ENCODE measurements at places on chromosomes 1 and 21.

GRCh38 chr1:101101360-101101759 is 75.8 kb upstream of the DPH5 start:
- no peak for DNase-seq

GRCh38 chr1:157202331-157202730 is 64.1 kb upstream of the ETV3 start:
- no peak for DNase-seq

- DNase-seq, result no peak
These were observed 19.0 kb downstream of the CFAP74 start for GRCh38 chr1:1984560-1985070.

GRCh38 chr1:25809283-25809926 is 9.4 kb downstream of the SELENON start:
- DNase-seq, result no peak

DNA sequence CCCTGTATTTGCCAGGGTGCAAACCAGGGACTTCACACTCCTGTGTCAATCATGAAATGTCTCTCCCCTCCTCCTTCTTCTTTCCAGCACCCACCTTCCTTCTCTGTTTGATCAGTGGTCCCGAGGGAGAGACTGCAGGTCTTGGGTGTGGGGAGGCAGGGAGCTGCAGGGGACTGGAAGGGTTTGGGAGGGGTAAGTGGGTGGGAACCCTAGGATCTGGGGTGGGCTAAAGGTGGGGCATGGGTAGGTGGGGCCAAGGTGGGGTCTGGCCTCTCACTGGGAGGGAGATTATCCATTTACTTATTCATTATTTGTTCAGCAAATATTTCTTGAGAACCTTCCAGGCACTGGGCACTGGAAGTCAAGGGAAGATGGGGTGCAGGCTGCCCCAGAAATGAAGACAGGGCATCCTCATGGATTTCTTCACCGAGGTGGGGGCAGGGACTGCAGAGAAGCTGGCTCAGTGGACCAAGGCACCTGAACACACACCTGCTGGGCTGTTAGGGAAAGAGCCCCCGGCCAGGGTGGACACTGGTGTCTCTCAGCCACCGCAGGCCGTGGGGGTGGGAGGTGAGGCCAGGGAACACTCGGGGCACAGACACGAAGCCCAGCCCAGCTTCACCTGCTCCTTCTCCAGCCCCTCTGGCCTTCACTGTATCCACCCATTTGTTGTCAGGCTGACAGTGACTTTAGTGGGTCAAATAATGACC is 193.9 kb upstream of the C1orf174 start:
- no peak for DNase-seq

- no peak for DNase-seq
These were observed 129.2 kb downstream of the ADAMTS1 start for GRCh38 chr21:26715878-26716506.

DNA sequence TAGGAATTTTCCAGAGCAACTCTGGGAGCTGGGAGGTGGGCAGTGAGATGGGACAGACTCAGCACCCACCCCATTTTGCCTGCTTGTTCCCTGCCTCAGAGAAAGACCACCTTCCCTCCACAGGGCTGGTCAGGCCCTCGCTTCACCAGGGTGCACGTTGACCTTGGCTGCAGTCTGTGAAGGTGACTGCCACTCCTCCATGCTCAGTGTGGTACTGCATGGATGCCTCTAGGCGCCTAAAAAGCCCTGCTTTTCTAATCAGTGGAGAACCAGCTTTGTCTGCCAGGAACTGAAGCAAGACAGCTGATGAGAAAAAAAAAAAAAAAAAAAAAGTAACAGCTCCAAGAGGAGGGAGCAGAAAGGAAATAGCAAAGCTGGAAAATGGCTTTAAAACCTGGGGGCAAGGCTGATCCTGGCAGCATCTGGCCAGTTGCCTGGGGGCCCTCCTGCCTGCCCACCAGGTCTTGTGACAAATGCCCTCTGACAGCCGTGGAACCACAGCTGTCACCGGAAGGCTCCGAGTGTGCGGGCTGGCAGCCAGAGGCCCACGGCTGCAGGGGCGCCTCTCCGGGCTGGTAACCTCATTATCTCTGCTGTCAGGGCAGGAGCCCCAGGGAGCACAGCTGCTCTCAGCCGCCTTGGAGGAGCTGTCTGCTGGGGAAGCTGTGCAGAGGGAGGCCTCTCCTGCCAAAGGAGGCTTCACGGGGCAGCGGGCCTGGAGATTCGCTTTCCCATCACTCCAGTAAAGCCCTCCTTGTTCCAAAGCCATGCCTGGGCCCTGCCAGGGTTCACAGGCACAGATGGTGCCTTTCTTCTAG is 13.7 kb downstream of the KIAA1614 start:
- no peak for DNase-seq

- DNase-seq, result no peak
These were observed 5.1 kb downstream of the PODN start for GRCh38 chr1:53066891-53067738.

DNA sequence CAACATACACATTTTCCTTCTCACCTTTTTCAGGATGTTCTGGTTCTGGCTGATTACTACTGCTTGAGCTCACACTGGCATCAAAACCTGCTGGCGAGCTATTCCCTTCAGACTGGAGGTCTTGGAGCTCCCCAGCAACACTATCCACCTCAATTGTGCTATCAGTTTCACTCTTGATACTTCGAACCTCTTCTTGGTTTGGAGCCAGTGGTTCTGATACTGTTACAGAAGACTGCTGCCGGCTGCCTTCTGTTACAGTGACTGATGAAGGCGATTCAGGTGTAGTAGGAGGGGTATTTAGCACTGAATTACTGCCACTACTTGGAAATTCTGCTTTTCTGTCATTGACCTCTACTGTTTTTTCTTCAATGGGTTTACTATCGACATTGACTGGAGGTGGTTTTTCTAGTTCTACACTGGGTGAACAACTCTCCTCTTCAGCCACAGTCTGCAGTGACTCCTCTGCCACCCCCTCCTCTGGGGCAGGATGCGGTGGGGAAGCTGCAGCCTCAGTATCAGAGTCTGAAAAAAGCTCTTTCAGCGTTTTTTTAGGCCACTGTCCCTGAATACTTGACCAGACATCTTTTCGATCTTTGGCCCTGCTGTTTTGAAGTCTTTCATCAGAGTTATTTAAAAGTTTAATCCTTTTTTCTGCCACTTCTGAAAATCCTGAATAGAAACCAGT is 20.7 kb upstream of the RBM34 start:
- DNase-seq, result no peak

GRCh38 chr1:153958961-153959260 is 499 bp upstream of the CRTC2 start:
- no peak for DNase-seq

GRCh38 chr1:167774710-167775109 is 52.9 kb downstream of the MPZL1 start:
- DNase-seq, result no peak

Data from activated gamma-delta T cell treated with Interleukin-2 at 50 U/mL for 16 hours (primary cell).